ENCODE measurements at places on chromosomes 6 and 20.

- peak; percentile 55 for DNase-seq
Observed at GRCh38 chr20:51529081-51529681, 13.3 kb downstream of the NFATC2 start.

GRCh38 chr20:50085481-50086365 is 27.2 kb downstream of the UBE2V1 start:
- DNase-seq = no peak

GRCh38 chr20:3121955-3122610 is 37.6 kb upstream of the AVP start:
- DNase-seq = no peak

- no peak for DNase-seq
Observed at GRCh38 chr6:55250400-55250799, 76.1 kb downstream of the HCRTR2 start.

- DNase-seq = no peak
Observed at GRCh38 chr20:35181731-35182130, 9.9 kb downstream of the PROCR start.

- peak; percentile 47 for DNase-seq
Observed at GRCh38 chr20:24633026-24633425, 163.6 kb downstream of the SYNDIG1 start.

- no peak for DNase-seq
Observed at GRCh38 chr6:39050453-39051112, 2.0 kb downstream of the GLP1R start.

- DNase-seq = no peak
Observed at GRCh38 chr6:123802351-123802696, 1.3 kb upstream of the NKAIN2 start.

DNA sequence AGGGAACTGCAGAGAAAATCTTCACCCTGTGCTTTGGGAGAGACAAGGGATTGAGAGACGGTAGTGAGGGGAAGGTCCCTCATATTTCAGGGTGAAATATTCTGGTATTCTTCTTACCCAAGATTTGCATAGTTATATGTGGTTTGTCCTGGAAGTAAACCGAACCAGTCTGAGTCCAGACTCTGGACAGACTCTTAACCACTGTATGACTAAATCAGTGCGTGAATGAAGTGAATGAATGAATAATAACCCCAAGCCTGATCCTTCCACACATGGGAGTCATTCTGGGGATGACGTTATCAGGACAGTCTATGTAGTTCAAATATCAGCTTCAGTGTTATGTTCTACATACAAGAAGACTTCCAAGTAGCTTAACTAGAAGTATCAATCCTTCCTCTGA is 690.7 kb downstream of the KIF16B start:
- peak; percentile 21 for DNase-seq

DNA sequence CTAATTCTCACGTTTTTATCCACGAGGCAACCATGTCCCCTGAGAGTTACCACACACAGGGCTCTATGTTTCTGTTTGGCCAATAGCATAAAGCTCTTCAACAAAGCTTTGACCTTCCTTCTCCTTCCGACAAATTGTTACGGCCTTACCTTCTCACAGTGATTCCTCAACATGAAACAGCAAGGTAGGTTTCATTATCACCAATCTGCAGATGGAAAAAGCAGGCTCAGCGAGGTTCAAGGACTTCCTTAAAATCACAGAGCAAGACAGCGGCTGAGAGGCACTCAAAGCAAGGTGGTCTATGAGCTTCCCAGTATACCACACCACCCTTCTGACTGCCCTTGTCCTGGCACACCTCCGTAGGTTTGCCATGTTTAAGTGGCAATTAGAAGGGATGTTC is 360.0 kb downstream of the CD83 start:
- DNase-seq = no peak

DNA sequence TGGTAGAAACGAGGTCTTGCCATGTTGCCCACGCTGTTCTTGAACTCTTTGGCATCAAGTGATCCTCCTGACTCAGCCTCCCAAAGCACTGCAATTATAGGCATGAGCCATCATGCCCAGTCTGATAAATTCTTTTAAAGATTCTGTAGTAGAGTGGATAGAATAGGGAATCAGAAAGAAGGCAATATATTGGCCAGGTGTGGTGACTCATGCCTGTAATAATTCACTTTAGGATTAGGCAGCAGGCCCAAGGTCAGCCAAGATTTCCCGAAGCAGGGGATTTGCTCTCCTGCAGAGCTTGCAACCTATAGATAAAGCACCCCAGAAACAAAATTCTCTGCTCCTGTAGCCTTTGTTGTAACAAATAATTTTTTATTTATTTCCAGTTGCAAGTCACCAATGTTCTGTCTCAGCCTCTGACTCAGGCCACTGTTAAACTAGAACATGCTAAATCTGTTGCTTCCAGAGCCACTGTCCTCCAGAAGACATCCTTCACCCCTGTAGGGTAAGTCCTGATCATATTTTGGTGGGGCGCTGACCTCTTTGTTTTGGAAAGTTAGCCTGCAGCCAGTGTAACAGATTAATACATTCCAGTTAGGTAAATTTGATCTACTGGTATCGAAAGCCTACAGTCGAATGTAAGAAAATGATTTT is 30.4 kb upstream of the MROH8 start:
- DNase-seq = no peak

DNA sequence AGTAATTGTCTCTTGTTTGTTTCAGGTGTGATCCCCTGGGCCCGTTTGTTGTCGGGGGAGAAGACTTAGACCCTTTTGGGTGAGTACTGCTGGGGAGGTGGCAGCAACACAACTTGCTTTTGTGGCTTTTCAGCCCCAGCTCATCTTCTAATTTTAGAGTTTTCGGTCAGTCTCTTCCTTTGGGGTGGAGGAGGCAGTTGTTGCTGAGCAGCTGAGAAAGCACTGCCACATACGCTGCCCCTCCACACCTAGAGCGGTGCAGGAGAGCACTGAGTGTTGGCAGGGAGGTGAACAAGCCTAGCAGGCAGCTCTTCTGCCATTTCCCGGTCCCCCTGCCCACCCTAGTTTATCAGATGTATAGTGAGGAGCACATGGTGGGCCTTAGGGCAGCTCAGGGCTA is 21.7 kb downstream of the TMEM74B start:
- no peak for DNase-seq

- no peak for DNase-seq
Observed at GRCh38 chr20:10665027-10665561, 8.7 kb downstream of the JAG1 start.

GRCh38 chr6:136464148-136464547 is 86.1 kb downstream of the MAP7 start:
- DNase-seq = no peak

GRCh38 chr6:11975353-11975977 is 36.6 kb upstream of the HIVEP1 start:
- DNase-seq = no peak

DNA sequence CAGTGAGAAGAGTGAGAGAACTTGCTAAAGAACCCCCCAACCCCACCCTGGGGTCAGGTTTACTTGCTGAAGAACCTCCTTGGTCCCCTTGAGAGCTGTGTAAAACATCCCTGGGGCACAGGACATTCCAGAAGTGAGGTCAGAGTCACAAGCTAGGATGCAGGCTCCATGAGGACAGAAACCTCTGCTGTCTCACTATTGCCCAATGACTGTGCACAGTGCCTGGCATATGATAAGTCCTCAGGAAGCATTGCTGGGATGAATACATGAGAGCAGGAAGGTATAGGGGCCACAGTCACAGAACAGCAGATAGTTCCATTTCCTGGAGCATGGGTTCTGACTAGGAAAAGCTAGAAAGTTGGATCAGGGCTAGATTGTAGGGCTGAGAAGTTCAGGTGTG is 18.4 kb downstream of the NT5E start:
- DNase-seq = no peak

DNA sequence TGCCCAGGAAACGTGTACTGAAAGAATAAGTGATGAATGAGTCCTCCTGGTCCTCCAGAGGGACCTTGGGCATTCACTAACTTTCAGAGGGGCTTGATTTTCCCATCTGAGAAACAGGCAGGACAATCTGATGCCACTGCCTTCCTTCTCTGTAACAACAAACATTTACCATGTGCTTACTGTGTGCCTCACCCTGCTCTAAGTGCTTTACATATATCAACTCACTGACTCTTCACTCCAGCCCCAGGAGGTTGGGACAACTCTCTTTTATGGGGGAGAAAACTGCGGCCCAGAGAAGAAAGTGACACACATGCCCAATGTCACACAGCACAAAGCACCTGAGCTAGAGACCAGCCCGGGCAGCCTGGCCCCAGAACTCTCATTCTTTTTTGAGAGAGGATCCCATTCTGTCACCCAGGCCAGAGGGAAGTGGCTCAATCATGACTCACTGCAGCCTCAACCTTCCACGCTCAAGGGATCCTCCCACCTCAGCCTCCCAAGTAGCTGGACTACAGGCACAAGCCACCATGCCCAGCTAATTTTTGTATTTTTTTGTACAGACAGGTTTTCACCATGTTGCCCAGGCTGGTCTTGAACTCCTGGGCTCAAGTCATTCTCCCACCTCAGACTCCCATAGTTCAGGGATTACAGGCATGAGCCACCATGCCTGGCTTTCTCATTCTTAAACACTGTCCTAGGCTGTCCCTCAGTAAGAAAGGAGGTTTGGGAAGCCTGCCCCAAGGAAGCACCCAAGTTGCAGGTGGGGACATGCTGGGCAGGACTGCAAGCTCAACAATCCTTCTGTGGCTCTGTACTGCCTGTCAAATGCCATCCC is 38.0 kb downstream of the NOL4L start:
- no peak for DNase-seq

DNA sequence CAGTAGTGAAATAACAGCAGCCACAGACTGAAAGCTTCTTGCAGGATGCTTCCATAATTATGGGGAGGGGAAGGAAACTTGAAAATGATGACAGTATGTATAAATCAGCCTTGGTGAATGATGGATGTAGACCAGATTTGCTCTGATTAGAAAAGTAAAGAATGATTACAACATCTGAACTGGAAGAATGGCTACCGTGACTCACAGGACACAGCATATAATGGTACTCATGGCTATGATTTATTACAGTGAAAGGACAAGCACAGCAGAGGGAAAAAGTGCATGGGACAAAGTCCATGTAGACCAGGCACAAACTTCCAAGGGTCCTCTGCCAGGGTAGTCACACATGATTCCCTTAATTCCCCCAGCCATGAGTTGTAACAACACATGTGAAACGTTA is 70.7 kb upstream of the POPDC3 start:
- peak; percentile 27 for DNase-seq

DNA sequence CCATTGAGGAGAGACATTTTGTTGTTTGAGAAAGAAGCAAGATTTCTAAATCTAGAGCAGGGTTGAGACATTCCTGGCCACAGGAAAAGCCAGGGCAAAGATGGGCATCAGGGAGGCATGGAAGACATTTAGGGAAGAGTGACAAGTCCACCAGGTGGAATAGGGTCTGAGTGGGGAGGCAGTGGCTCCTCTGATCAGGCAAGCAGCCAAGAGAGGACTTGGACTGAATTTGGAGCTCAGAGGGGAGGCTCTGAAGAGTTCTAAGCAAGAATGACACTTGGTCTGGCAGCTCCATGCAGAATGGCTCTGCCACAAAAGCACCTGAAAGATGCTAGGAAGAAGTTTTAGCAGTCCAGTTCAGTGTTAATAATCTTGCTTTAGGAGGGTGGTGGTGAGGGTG is 120.8 kb downstream of the FYN start:
- DNase-seq = no peak

- DNase-seq = no peak
Observed at GRCh38 chr6:162290846-162291465, 436.6 kb downstream of the PRKN start.

- no peak for DNase-seq
Observed at GRCh38 chr20:12409501-12409900, 491.8 kb downstream of the BTBD3 start.

- DNase-seq = no peak
Observed at GRCh38 chr20:36384022-36384619, 78.0 kb downstream of the DLGAP4 start.

GRCh38 chr20:37334450-37334849 is 11.5 kb upstream of the SRC start:
- DNase-seq = no peak

- DNase-seq = peak; percentile 40
Observed at GRCh38 chr20:46400253-46400652, 6.2 kb downstream of the ELMO2 start.

DNA sequence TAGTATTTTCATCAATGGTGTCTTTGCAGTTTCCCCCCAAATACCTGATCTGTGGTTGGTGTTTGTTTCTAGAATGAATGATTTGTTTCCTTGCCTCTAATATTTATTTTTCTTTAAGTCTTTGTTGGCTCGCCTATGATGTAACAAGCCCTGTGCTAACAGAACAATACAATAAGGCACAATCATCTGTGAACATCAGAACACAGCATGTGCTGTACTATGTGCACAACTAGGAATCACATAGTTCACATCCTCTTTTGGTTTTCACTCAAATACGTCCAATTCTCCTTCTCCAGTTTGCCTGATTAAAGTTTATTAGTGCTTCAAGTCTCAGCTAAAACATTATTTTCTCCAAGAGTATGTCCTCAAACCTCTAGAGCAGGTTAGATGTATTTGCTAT is 613.1 kb downstream of the EPHA7 start:
- no peak for DNase-seq

DNA sequence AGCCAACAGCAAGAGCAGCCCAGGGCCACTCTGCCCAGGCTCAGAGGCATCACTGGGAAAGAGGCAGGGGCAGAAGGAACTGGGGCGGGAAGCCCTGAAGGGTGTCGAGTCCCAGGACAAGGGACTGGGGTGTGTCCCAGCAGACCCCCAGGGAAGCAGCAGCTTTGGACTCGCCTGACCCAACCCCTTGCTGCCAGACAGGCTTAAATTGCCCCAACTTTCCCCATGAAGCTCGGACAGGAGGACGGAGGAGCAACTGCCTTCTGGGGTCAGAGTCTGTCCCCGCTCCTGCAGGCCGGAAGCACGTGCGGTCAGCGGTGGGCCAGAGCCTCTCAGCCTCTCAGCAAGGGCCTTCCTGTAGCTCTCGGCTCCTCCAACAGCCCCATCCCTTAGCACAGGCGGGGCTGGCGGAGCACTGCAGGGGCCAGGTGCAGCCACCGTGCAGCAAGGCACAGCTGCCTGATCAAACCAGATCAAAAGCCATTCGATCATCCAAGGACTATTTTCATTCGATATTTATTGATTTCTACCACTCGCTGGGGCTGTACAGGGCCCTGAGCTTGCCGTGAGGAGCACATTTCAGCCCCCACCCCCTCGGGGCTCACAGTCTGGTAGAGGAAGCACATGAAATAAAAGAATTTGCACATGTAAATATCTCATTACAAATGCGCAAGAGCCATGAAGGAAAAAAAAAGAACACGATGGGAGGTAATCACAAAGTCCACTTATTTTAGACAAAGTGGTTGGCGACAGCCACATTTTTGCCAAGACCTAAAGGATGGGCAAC is 31.8 kb upstream of the STX16 start:
- DNase-seq = no peak

DNA sequence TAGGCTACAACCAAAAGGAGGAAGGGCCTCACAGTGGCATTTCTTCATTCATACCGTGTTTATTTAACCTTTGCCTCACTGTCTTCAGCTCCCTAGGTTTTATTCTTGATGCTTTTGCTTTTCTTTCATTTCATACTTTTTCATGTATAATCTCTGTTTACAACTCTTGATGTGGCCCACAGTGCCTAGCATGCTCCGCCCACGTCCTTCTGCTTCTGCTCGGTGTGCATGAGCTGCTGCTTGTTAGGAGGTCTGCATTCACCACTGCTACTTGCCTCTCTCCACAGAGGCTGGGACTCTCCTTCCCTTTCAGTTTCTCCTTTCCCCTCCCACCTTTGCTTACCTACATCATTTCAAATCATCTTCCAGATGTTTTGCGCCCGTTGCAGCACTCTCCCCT is 147.6 kb downstream of the EYA4 start:
- no peak for DNase-seq

GRCh38 chr6:144741659-144742058 is 456.5 kb downstream of the UTRN start:
- DNase-seq = no peak
